ENCODE measurements at places on chromosomes 1 and 21.

- DNase-seq, result no peak
These were observed 27.2 kb upstream of the TDRD10 start for GRCh38 chr1:154474802-154475201.

GRCh38 chr1:15296585-15297321 is 49.7 kb downstream of the FHAD1 start:
- no peak for DNase-seq

GRCh38 chr1:163561580-163562295 is 240.0 kb downstream of the NUF2 start:
- no peak for DNase-seq

GRCh38 chr1:75276385-75276784 is 142.2 kb downstream of the LHX8 start:
- DNase-seq, result no peak

DNA sequence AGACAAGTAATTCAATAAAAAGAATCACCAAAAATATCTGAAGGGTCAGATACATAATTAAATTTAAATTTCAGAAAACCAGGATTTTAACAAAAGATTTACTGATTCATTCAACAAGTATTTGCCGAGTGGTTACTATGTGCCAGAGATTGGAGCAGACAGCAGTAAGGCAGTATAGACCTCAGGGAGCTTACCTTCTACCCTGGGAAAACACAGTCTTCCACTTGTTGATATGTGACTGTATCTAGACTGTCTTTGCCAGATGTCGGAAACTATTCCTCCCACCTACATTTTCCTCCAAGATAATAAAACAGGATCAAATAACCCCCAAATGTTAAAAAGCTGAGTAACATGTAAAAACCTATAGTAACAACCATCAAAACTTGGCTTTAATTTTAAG is 6.2 kb downstream of the HNRNPR start:
- DNase-seq, result no peak

DNA sequence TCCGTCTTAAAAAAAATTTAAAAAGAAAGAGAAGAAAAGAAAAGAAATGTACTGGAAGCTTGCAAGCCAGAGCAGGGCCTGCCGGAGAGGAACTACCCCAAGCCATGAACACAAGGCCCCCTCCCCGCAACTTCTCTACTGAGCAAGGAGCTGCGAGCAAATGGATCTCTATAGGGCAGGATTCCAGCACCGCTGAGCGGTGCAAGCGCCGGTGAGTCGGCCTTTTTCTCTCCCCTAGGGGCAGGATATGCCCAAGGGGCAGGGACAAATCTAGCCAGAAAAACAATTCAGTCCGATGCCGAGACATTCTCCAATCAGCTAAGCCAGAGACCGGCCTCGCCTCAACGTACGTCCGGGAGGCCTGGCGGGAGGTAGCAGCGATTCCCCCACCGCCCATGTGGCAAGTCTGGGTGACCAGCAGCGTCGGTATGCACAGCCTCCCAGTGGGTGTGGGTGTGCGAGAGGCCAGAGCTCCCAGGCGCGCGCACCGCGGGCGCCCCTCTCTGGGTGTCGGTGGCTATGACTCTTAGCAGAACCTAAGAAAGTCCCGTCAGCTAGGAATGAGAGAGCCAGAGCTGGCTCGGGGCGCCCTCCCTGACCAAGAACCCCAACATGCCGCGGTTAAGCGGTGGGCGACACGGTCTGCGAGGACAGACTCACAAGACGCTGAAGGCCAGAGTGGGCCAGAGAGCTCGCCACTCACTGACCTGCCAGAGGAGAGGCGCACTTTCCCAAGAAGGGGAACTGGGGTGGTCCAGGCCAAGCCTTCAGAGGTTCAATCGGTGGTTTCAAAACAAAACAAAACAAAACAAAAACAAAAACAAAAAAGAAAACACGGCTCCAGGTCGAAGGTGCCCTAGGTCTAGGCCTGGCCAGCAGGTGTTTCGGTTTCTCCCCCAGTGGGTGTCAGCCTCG is 1.9 kb downstream of the CSMD2 start:
- DNase-seq, result no peak

All from uterus (tissue), 4 donors.